ENCODE measurements at places on chromosomes 3 and 15.
A peak's percentile ranks its signal among the peaks of the same experiment; 100 is the strongest.

GRCh38 chr3:164479978-164480377 lies 598.3 kb downstream of the SI start:
- no peak for DNase-seq

DNA sequence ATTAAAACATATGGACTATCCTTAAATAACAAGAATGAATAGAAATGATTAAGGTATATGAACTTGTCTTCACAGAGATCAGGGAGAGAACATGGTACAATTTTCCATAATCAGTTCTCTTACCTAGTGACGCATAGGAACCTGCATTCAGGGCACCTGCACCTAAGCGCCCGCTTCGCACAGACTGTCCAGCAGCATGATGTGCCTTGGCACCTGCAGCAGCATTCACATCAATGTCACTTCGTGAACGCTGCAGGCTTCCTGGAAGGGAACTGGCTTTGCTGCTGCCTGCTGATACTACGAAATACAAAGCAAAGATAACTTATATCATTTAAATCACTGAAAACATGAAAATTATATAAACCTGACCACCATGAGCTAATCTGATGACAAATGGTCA lies 115.2 kb downstream of the CLASP2 start:
- no peak for DNase-seq

DNA sequence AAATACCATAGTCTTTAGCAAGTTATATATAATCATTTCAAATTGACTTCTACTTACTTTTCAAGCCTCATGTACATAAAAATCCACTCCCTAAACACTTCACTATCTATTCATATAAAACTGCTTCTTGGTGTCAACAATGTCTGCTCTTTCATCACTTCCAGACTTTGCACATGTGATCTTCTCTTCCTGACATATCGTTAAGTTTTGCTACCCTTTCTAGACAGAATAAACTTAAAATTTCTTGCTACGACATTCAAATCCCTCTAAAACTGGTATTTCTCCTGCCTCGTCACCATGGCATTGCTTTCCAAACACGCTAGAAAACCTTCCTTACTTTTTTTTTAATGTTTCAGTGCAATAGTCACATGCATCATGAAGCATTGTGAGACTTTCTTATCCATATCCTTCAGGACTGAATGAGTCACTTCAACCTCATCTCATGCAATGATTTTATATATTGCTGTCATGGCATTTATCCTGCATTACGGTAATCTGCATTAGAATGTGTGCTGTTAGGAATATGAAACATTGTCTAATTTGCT lies 122.8 kb downstream of the GMNC start:
- no peak for DNase-seq

GRCh38 chr3:129052675-129053074 lies 7.9 kb upstream of the GP9 start:
- no peak for DNase-seq

DNA sequence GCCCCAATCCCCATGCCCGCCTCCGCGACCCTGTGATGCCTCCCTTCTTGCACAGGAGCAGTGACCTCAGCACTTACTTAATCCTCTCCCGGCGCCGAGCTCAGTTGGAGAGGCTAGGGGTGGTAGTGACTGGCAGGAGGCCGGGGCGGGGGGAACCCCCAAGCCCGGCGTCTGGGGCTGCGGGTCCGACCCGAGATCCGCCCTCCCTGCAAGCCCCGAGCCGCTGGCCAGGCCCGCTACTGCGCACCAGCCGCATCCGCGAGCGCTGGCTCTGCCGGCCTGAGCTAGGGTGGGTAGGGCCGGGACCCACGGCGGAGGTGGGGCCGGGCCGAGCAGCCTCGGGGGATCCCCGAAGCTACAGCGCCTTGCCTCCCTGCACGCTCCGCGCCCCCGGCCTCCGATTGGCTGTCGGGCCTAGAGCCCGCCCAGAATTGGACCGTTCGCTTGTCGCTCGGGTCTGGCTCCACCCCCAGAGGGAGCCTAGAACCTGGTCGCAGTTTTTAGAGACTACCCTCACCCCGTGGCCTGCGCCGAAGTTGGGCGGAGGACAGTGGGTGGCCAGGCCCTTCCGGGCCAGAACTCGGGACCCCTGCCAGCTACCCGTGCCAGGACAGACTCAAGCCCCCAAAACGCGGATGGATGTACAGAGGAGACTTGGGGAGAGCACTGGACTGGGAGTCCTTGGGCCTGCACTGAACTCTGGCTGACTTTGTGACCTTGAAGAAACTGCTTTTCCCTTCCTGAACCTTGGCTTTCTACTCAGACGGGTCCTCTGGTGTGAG lies at the start of gene C3orf18:
Gene C3orf18, minus strand, starts transcription at position 362 of the 782 bp plus-strand sequence. CDS start 2,048 bp downstream, outside the sequence.
- peak; percentile 96 for DNase-seq

DNA sequence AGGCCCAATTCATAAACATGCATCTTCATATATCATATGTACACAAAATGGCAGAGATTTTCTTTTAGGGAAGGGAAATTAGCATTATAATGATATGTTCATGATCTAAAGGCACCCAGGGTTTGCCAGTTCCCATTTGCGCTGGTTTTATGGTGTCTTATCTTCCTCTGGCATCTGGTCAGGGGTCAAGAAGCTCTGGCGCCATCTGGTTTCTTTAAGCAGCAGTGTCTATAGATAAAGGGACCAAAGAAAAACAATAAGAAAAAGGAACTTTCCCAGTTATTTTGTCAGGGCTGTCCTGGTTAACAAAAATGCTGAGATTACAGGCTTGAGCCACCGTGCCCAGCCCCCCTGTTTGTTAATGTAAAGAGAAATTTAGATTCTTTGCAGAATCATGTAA lies 3.3 kb upstream of the DCP1A start:
- no peak for DNase-seq

GRCh38 chr3:132119531-132119930 lies 84.7 kb upstream of the CPNE4 start:
- no peak for DNase-seq

DNA sequence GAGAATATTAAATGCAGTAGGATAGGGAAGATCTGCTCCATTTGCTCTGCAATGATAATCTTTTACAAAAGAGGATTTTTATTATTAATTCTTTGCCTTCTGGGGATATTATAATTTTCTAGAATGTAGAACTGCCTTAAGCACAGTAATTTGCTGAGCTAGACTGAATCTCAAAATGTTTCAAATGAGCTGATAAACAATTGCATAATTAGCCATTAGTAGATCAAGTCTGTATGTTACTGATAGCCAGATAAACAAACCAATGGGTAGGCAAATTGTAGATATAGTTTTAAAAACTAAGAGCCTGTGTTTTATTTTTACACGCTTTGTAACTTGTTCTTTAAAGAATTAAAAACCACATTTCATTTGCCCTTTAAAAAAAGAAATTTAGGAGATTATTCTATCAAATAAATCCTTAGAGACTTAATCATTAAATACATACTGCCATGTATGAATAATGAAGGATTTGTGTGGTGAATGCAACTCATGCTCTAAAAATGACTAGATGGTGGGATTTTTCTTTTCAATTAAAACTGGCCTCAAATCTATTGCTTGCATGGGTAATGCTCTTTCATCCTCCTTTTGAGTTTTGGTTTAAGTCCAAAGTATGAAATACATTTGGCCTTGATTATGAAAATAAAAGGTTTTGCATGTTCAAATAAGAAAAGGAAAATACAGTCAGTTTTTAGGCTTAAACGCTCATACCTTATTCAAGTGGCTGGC lies 32.6 kb upstream of the NANOGP8 start:
- no peak for DNase-seq

DNA sequence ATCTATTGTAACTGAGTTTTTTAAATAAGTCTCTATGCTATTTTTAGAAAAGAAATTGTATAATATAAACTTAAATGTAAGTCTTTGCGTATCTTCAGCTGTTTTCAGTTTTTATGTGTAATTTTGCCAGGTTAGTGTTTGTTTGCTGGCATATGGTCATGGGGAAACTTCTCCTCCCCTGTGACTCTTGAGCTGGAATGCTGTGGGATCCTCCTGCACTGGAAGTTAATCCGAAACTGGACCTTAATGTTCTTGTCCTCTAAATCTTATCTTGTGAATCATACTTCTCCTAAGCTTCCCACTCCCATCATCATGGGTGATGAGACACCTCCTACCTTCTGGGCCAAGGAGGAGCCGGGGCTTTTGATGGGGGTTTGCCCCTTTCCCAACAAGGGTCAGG lies 52.4 kb upstream of the CHST2 start:
- DNase-seq, result no peak

All from activated naive CD4-positive, alpha-beta T cell treated with anti-CD3 and anti-CD28 coated beads, Interleukin-2, amount 50 U/mL, for 16 hours (primary cell).